ENCODE measurements at places on chromosomes 7 and 10. TPM values are rescaled to one million over a fixed set of nuclear protein-coding genes. Genes with fewer than 3 reads are reported as not detected.

NME8 gene
- not detected for total RNA-seq

ANKRD30A gene
- total RNA-seq, result not detected

EPDR1 gene
- 3.9 TPM for total RNA-seq

RARRES2 gene
- total RNA-seq, result not detected

SH2D4B gene
- not detected for total RNA-seq

UTF1 gene
- total RNA-seq, result not detected

RPEL1 gene
- not detected for total RNA-seq

SPAG6 gene
- total RNA-seq, result not detected

ANKRD16 gene
- total RNA-seq, result 14.9 TPM

DLX5 gene
- 0.28 TPM for total RNA-seq

XRCC2 gene
- 4.3 TPM for total RNA-seq

AQP1 gene
- total RNA-seq, result not detected

DLX6 gene
- not detected for total RNA-seq

SPDYE2 gene
- not detected for total RNA-seq

OR6V1 gene
- total RNA-seq, result not detected

EBLN1 gene
- not detected for total RNA-seq

GPER1 gene
- 0.49 TPM for total RNA-seq

DOCK1 gene
- total RNA-seq, result 35.8 TPM

EPHB6 gene
- 1.8 TPM for total RNA-seq

ANLN gene
- 90.5 TPM for total RNA-seq

GRM3 gene
- total RNA-seq, result not detected

PON3 gene
- total RNA-seq, result not detected

VENTX gene
- not detected for total RNA-seq

IDI2 gene
- not detected for total RNA-seq

OPN1SW gene
- not detected for total RNA-seq

HOXA5 gene
- total RNA-seq, result not detected

SPDYE9 gene
- total RNA-seq, result not detected

OR9A2 gene
- not detected for total RNA-seq

NOLC1 gene
- total RNA-seq, result 141 TPM

TAS2R41 gene
- total RNA-seq, result not detected

VWC2 gene
- not detected for total RNA-seq

GJD4 gene
- not detected for total RNA-seq

ZEB1 gene
- total RNA-seq, result 0.19 TPM

Data from airway epithelial cell (primary cell).